Neural crest cell (in vitro differentiated cells): ENCODE measurements at places on chromosomes 3 and 15.

- DNase-seq = no peak
Measured at GRCh38 chr3:72223628-72224027, 438.7 kb upstream of the PROK2 start.

GRCh38 chr3:82186017-82186416 lies 424.6 kb upstream of the GBE1 start:
- DNase-seq = no peak

DNA sequence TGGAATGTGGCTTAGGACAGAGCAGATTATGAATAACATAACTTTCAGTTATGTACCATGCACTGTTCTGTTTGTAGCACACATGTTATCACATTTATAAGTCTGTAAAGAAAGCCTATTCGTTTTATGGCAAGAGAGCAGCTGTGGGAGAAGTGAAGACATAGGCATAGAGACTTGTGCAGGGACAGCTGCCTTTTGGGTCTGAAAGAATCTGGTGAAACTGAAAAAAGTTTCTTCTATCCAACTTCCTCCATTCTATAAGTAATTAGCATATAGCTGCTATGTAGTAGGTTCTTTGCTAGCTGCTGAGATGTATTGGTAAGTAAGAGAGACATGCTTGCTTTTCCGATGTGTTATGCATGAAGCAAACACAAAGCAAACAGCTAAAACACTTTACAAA lies 1095.4 kb upstream of the CADM2 start:
- no peak for DNase-seq

- no peak for DNase-seq
Measured at GRCh38 chr3:110687138-110687537, 384.5 kb upstream of the NECTIN3 start.

DNA sequence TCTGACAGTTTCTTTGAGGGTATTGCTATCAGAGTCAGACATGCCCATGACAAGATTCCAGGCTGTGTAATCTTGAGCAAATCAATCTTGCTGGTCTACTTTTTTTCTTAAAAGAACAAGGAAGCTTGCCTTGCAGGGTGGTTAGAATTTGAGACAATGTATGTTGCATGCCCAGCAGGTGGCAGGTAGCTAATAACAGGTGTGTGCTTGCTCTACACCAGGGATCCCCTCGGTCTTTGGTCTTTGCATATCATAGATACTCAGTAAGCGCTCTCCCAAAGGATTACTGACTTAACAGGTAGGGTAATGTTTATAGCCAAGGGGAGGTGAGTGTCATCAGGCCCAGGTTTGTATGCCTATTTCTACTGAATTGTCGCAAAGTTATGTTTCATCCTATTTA lies 37.3 kb downstream of the CACNA1D start:
- DNase-seq = no peak

GRCh38 chr3:14524311-14524711 lies 15.8 kb downstream of the GRIP2 start:
- DNase-seq = no peak

DNA sequence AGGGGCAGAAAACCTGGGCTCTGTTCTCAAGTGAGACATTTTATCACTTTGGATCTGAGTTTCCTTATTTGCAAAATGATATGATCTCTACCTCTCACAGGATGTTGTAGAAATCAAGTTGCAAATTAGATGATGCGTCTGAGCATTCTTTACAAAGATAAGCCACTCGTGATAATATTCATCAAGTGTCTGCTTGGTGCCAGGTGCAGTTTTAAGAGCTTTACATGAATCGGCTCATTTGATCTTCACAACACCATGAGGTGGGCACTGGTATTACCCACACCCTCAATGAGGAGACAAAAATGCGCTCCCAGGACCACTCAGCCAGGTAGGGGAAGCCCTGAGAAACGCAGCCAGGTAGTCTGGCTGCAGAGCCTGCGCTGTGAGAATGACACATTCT lies 59.1 kb upstream of the CA12 start:
- DNase-seq = no peak

GRCh38 chr3:44584646-44585501 lies at the start of gene ZNF660:
TSS of gene ZNF660 (plus strand) at chr3:44584964. CDS start at chr3:44594194, 9,230 bp downstream.
- peak; percentile 72 for DNase-seq

DNA sequence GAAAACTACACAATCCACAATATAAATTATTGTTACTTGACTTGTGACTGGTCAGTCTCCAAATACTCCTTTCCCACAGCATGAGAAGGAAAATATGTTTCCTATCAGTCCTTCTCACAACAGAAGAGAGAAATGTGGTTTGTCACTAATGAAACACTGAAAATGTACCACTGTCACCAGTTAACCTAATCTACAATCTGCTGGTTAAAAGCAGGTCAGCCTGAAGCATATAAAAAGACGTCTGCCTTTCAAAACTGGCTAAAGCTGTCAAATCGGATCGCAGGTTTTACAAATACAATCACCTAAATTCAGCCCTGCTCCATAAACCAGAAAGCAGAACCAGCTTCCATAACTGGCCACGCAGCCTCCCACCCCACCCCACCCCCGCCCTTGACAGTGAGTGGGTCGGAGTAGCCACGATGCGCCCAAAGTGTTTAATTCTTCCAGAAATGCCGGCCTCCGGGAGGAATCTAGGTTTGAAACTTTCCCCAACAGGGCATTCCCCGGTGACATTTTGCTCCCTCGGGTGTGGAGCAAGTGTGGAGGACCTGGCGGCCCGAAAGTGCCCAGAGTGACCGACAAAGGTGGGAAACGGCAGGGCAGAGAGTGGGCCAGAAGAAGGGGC lies 682 bp downstream of the ETFA start:
- DNase-seq = peak; percentile 16

DNA sequence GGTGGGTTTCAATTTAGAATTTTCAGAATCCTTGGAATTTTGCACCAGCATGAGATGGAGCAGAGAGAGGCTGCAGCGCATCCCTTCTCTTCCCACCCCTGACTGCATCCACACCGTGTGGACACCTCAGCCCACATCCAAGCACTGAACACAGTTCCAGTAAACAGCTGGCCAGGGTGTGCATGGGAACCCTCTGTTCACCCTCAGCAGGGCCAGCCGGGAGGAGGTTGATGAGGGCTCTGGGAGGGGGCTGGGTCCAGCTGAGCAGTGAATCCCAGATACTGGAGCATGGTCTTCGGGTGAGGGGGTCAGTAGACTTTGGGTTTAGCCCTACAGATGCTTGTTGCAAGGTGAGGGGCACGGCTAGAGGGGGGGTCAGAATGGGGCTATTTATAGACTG lies 85.8 kb downstream of the RPLP1 start:
- no peak for DNase-seq

DNA sequence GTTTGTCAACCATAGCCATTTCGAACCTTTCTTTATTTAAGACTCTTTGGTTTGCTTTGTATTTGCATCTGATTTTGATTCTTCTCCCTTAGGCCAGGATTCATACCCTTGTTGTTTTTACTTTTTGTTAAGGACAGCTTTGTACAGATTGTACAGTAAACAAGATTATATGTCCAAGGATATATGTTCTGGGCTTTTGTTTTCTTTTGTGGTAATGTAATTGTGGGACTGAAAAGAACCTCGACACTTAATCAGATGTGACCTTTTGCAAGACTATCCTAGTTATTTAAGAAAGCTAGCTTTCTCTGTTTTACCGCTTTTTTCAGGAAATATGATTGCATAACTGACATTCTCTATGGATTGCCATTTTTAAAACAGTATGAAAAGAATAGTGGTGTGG lies 67.0 kb upstream of the SAMMSON start:
- no peak for DNase-seq

GRCh38 chr3:177642804-177643125 lies 445.5 kb upstream of the TBL1XR1 start:
- DNase-seq = no peak

- no peak for DNase-seq
Measured at GRCh38 chr15:63350178-63350621, 31.4 kb downstream of the CA12 start.

DNA sequence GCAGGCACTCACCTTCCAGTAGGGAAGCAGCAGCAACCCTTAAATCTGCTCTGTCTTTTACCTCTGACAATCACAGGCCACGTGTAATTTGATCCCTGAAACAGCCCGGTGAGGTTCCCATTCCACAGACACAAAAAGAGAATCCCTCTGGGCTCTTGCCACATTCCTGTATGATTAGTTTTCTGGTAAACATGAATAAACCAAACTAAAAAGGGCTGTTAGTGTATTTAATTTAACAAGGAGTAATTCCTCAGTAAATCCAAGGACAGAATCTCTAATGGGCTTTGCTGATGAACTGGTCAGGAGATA lies 186.9 kb downstream of the FAM43A start:
- DNase-seq = no peak

DNA sequence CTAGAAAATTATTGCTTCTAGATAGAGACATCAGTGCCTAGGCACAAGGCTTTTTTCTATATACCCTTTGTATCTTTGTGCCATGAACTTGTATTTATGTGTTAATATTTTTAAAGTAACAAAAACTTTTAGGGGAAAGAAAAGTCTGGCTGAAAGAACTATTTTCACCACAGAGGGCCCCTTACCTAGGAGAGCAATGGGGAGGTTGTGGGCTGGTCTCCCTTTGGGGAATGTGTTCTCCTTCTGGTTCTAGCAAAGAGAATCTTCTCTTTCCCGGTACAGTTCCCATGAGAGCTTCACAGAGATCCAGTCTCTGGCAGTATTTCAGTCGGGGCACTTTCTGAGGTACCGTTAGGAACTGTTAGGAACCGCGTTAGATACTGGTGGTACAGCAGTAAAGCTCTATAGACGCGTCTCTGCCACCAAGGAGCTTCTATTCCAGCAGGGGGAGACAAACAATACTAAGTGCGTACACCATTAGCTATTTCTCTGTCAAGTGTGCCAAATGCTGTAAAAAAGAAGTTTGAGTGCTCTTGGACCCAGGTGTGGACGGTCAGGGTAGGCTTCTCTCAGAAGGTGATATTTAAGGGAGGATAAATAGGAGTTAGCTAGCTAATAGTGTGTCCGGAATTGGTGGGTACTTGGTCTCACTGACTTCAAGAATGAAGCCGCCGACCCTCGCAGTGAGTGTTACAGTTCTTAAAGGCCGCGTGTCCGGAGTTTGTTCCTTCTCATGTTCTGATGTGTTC lies 4.6 kb upstream of the EPB42 start:
- DNase-seq = no peak

- DNase-seq = no peak
Measured at GRCh38 chr15:28952666-28953491, 67.1 kb downstream of the APBA2 start.

DNA sequence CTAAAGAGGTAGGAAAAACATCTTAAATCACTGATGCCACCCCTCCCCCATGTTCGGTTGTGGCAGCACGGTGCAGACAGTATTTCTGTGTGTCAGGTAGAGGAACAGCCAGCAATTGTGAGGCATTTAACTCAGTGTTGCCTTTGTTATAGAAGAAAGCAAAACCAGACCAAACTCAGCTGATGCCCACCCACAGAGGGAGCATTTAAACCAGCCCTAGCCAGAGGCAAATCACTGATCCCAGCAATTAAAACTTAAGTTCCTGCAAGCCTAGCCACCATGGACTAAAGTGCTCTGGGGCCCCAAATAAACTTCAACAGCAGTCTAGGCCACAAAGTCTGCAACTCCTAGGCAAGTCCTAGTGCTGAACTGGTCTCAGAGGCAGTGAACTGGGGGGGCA lies 94.5 kb downstream of the CFAP20DC start:
- no peak for DNase-seq

DNA sequence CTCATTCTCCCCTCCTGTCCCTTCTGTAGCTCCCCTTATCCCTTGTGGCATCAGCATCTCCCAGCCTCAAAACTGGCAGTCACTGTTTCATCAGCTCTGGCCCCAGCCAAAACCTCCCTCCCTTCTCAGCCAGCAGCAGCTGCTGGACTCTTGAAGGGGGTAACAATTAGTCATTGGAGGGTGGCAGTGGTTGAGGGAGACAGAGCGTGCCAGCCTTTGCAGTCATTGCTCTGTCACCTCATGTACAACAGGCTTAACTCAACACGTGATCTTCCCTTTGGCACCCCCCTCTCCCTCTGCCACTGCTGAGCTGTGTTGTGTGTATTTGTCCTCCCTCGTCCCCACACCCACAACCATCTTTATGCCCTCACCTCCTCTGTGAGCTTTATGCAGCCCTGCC lies 28.2 kb downstream of the RBP2 start:
- no peak for DNase-seq

GRCh38 chr3:185021256-185021655 lies 131.6 kb downstream of the C3orf70 start:
- no peak for DNase-seq

- no peak for DNase-seq
Measured at GRCh38 chr15:89801471-89802195, 13.0 kb downstream of the ANPEP start.

DNA sequence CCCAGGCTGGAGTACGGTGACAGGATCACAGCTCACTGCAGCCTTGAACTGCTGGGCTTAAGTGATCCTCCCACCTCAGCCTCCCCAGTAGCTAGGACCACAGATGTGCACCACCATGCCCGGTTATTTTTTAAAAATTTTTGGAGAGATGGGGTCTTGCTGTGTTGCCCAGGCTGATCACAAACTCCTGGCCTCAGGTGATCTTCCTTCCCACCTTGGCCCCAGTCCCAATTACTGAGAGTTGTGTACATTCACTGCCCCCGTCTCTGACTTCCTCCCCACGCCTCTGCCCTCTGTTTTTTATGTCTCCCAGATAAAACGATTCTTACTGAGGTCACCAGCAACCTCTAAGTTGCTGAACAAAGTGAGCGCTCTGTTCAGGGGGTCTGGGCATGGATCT lies 87.7 kb downstream of the LINGO1 start:
- DNase-seq = no peak

GRCh38 chr15:61753018-61753710 lies 307.1 kb downstream of the VPS13C start:
- DNase-seq = no peak

GRCh38 chr3:4571690-4572334 lies 78.7 kb downstream of the ITPR1 start:
- no peak for DNase-seq

GRCh38 chr3:49674497-49674983 lies 389 bp downstream of the APEH start:
- no peak for DNase-seq

GRCh38 chr3:133049491-133049890 lies 11.3 kb downstream of the TMEM108 start:
- no peak for DNase-seq

DNA sequence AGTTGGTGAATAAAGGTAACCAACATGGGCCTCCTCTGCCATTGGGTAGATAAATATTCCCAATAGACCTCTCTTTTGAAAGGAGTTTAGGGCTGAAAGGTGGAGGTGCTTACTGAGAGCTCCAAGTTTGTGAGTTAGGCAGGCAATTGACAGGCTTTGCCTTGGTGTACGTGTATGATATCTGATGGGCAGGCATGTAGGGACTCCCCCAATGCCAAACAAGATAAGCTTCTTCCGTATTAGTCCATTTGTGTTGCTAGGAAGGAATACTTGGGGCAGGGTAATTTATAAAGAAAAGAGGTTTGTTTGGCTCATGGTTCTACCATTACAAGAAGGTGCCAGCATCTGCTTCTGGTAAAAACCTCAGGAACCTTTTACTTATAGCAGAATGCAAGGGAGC lies 160.7 kb upstream of the EIF1B start:
- no peak for DNase-seq

DNA sequence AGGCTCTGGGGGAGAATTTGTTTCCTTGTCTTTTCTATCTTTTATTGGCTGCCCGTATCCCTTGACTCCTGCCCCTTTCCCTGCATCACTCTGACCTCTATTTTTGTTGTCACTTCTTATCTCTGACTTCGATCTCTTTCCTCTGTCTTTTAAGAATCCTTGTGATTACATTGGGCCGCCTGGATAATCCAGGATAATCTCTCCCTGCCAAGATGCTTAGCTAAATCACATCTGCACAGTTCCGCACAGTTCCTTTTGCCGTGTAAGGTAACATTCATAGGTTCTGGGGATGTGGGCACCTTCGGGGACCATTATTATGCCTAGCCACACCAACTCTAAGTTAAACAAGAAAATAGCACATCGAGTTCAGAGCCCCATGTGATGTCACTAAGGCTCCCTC lies 103.0 kb upstream of the DPPA4 start:
- DNase-seq = no peak

- DNase-seq = no peak
Measured at GRCh38 chr3:52041118-52041731, 15.1 kb downstream of the DUSP7 start.
